Kidney glomerular epithelial cell (primary cell): ENCODE measurements at places on chromosomes 16 and 17.
A peak's percentile ranks its signal among the peaks of the same experiment; 100 is the strongest.

DNA sequence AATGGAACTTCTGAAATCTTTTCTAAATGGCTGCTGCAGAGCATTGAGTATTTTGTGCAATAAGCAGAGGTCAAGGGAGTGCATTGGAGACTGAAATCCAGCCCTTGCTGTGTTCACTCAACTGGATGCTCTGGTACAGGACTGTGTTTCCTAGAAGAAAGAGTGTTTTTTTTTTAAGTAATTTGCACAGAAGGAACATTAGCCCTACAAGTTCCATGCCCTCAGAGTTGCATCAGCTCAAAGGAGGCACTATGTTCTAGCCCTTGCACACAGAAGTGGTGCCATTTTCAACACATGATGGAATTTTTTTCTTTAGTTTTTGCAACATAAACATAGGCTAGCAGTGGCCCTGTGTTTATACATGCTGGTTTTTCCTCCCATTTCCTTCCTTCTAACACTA is 144.1 kb upstream of the HLF start:
- DNase-seq: no peak

- no peak for DNase-seq
Observed at GRCh38 chr16:59042301-59042700, 308.2 kb upstream of the GOT2 start.

DNA sequence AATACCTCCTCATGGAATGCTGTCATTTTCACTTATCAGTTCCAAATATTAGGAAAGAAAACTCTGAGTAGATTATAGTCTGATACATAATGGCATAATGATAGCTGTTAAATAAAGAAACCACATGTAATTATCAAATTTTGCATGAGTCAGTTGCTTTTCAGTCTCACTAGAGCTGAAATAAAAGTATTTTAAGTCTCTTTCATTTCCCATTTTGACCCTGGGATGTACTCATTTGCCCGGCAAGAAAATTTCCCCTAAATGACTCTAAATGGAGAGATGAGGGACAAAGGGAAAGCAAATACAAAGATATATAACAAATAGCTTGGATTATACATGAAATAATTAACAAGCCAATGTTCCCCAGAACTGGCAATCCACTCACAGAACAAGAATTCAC is 47.9 kb upstream of the CPHXL start:
- no peak for DNase-seq

- DNase-seq: no peak
Observed at GRCh38 chr17:37220607-37220953, 155.2 kb upstream of the C17orf78 start.

DNA sequence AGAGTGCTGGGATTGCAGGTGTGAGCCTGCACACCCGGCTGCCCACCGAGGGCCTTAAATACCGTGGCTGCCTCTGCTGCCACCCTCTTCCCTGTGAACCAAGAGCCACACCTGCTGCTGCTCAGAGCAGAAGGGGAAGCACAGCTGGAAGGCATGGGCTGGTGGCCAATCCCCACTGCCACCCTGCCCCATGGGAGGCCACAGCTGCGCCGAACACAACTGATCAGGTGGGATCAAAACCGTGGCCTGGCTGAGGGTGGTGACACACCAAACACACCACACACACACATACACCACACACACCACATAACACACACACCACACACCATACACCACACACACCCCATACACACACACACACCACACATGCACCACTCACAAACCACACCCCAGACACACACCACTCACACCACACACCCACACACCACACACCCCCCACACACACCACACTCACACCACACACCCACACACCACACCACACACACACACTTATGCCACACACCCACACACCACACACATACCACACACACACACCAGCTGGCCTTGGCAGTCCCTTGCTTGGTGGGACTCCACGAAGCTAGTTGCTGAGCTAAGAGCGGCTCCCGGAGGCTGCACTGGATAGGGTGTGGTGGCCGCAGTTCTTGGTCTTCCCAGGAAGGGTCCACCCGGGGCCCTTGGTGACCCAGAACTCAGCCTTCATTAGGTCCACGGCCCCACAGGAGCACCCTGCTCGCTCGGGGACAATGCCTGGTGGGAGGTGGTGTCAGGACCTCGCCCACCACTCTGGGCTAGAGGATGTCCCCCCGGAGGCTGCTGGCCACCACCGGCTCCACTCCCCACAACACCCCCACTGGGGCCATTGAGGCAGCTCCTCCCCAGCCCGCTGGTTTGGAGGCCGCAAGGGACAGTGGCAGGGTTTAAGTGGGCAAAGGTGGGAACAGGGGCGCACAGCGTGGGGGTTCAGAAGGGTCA is 14.9 kb downstream of the CEP131 start:
- no peak for DNase-seq

- no peak for DNase-seq
Observed at GRCh38 chr17:50501054-50501453, 7.2 kb upstream of the MYCBPAP start.

- DNase-seq: no peak
Observed at GRCh38 chr17:41428591-41429291, 4.4 kb upstream of the KRT37 start.

DNA sequence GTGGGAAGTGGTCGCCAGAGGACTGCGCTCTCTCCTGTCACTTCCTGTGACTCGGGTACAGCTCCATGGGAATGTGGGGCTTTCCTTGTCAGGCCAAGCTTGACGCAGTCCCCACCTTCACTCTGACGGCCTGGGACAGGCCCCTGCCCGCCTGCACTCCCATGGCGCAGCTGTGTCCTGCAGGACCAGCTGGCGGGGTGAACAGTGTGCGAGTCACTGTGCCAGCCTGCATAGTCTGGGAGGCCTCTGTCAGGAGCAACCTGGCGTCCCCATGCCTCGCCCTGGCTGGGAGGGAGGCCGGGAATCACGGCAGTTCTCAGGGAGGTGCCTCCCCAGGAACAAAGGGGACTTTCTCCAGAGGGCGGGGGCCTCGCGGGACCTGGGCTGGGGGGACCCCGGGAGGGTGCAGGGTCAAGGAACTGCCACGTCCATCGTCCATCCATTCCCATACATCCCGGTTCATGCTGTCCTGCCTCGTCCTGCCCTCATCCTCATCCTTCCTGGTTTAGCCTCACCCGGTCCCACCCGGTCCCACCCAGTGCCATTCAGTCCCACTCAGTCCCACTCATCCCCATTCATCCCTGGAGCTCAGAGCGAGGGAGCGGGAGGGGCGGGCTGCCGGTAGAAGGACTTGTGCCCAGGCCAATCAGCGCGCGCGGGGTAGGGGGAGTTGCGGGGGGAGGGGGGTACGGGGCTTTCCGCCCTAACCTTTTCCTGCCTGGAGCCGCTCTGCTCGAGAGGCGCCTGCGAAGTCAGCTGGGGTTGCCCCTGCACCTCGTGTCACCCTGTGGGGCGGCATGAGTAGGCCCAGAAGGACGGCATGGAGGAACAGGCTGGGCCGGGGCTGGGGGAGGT is 13.4 kb downstream of the FLYWCH1 start:
- no peak for DNase-seq

DNA sequence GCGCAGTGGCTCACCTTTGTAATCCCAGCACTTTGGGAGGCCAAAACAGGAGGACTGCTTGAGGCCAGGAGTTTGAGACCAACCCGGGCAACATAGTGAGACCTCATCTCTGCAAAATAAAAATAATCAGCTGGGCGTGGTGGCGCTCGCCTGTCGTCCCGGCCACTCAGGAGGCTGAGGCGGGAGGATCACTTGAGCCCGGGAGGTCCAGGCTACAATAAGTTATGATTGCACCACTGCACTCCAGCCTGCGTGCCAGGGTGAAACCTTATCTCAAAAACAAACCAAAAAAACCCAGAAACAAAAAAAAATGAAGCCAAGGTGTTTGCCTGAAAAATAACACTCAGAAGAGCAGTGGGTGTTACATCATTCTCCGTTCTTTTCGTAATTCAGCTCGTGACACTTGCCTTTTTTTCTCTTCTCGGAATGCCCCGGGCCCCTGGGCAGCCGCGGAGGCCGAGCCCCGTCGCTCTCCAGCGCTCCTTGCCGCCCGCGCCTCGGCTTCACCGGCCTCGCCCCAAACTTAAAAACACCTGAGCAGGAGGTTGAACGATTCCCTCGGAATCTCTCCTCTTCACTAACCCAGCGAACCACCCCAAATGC is 17.0 kb downstream of the PRCD start:
- no peak for DNase-seq

DNA sequence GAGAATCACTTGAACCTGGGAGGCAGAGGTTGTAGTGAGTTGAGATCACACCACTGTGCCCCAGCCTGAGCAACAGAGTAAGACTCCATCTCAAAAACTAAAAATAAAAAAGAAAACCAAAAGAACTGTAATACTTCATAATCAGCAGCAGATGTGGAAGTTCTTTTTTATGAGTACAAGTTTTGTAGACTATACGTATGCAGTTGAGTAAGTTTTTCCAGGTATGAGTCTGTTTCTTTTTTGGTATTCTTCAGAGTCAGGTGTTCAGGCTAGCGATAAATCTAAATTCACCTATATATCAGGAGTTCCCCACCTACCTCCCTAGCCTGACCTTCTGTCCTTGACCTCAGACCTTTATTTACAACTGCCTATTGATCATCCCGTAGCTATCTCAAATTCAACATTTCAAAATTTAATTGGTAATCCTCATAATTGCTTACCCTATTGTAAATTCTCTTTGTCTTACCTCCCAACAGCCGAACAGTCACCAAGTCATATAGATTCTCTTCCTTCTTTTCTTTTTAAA is 10.7 kb downstream of the DCTN5 start:
- DNase-seq: no peak

- DNase-seq: peak; percentile 80
Observed at GRCh38 chr16:29807426-29808218, 1.3 kb downstream of the MAZ start.

- no peak for DNase-seq
Observed at GRCh38 chr17:76382351-76382802, 2.0 kb upstream of the SPHK1 start.

GRCh38 chr17:81040791-81041337 is 5.9 kb downstream of the BAIAP2 start:
- DNase-seq: no peak

GRCh38 chr17:78966123-78966813 is 13.5 kb downstream of the LGALS3BP start:
- DNase-seq: no peak

DNA sequence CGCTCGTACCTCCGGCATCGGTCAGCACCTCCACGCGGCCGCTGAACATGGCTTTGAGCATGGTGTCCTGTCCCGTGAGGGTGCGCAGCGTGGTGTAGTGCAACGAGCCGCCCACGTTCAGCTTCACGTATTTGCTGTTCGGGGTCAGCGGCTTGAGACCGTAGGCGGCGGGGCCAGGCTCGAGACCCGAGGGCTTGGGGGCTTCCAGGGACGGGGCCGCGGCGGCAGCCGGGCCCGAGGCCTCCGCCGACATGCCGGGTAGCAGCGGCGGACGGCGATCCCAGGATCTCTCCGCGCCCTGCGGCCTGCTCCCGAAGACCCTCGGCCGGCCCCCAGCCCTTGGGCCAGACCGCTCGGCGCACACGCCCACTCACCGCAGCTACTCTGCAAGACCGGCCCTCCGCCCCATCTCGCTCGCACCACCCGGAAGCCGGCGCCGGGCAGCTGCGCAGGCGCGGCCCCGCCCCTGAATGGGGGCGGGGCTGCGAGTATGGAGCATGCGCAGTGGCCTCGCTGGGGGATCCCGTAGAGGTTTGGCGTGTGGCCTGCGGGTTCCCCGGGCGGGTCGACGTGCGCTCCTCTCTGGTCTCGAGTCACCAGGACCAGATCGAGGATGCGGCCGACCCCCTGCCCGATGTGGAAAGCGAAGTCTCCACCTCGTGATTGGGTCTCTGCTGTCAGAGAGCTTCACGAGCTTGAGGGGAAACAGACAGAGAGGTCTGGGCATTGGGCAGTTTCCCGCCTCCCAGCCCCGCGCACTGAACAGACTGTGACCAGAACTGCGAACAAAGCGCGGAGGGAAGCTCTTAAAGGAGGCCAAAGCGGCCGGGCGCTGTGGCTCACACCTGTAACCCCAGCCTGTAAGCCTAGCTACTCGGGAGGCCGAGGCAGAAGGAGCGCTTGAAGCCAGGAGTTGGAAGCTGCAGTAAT is at the start of gene KCTD13:
KCTD13 (minus strand) TSS at position 446 of the 930 bp plus-strand sequence; CDS start at position 253, 193 bp downstream.
- peak; percentile 61 for DNase-seq

GRCh38 chr16:642189-643049 is 791 bp downstream of the MCRIP2 start:
- DNase-seq: no peak

GRCh38 chr17:51611585-51611984 is 351.2 kb downstream of the UTP18 start:
- no peak for DNase-seq

DNA sequence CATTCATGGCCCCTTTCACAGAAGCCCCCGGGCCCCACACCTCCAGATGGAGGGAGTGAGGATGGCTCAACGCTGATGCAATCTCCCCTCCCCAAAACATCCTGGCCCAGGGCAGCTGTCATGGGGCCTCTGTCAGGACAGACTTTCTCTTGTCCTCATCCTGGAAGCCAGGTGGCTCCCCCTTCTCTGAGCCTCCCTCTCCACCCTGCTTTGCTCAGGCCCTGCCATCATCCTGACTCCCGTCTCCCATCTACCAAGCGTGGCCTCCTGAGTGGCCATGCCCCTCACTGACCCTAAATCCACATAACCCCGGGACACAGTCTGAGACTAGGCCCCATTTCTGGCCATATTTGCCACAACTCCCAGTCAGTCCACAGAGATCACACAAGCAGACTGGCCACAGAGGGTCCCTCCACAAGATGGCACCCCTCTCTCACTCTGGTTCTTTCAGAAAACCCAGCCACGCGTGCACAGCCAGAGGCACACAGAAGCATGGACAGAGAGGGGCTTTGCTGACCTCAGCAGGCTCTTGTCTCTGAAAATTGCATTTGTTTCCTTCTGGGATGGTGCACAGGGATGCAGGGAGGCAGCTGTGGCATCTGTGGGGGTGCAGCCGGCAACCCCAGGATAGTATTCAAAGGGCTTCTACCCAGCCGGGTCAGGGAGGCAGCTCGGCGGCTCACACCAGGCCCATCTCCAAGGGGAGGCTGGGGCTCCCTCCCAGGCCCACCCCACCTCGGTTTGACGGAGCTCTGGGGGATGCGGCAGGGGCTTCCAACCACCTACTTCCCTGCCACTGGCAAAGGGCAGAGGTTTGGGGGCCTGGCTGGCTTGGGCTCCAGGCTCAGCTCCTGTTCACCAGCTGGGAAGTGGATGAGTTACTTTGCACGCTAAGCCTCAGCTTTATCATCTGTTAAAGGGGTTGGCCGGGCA is 16.9 kb downstream of the DOC2B start:
- DNase-seq: peak; percentile 23

DNA sequence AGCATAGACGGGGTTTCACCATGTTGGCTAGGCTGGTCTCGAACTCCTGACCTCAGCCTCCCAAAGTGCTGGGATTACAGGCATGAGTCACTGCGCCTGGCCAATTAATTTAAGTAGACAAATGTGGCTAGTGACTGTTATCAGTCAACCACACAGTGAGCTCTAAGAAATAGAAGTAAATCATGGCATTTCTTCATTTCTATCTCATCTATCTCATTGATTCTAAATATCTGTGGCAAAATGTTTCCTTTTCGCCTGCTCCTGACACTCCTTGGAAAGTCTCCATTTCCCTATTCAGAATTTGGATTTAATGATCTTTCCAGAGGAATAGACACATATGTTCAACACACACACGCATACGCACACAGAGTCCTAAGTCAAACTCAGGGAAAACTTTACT is 81.3 kb downstream of the HIC1 start:
- DNase-seq: no peak
